ENCODE measurements at places on chromosomes 16 and 17. TPM values are rescaled to one million over a fixed set of nuclear protein-coding genes. Genes with fewer than 3 reads are reported as not detected.

The RNU2-1 gene
- total RNA-seq, result 5,780 TPM

DNA sequence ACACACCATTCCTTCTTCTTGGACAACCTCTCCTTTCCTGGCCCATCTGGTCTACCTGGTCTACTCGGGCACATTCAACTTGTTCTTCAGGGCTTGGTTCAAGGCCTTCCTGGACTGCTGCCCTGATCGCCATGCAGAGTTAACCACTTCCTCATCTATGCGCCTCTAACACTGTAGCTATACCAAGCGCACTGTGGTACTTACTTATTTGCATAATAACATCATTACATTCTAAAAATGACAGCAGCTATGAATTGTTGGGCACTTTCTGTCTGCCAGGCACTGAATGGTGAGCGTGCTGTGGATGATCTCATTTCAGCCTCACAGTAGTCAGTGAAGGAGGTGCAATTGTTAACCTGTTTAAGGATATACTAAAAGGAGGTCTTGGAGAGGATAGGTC, 66.9 kb upstream of the SDK2 start:
- peaks cover 32% of the 10 kb centered on the region for H3K27me3 ChIP-seq
- H3K4me1 ChIP-seq, result peaks cover 13% of the 10 kb centered on the region
- H3K27ac ChIP-seq, result no peak overlapping the region
- DNase-seq, result no peak
- H3K4me3 ChIP-seq, result no peak overlapping the region

GRCh38 chr16:64437706-64438324, 684.0 kb downstream of the CDH11 start:
- H3K36me3 ChIP-seq, result no peaks in the 10 kb centered on the region
- H3K4me1 ChIP-seq, result no peaks in the 10 kb centered on the region
- H3K27ac ChIP-seq, result no peak overlapping the region
- H3K27me3 ChIP-seq, result no peaks in the 10 kb centered on the region
- no peak overlapping the region for H3K4me3 ChIP-seq

The SLC47A2 gene
- not detected for total RNA-seq

The ADAM11 gene
- 0.40 TPM for total RNA-seq

The COG7 gene
- 16.9 TPM for total RNA-seq

- peaks cover 9% of the 10 kb centered on the region for H3K4me1 ChIP-seq
- peaks cover 3% of the 10 kb centered on the region for H3K36me3 ChIP-seq
- no peaks in the 10 kb centered on the region for H3K27me3 ChIP-seq
- peak overlapping the region; percentile 90 for H3K4me3 ChIP-seq
- peak overlapping the region; percentile 97 for H3K27ac ChIP-seq
Observed at GRCh38 chr16:19066988-19067348, 446 bp upstream of the COQ7 start.

The AHSP gene
- not detected for total RNA-seq

GRCh38 chr17:47703191-47703591, 9.2 kb downstream of the TBKBP1 start:
- peaks cover 63% of the 10 kb centered on the region for H3K4me1 ChIP-seq
- H3K4me3 ChIP-seq, result peak overlapping the region; percentile 82
- peak overlapping the region; percentile 92 for H3K27ac ChIP-seq
- DNase-seq, result no peak

The CES1 gene
- 1.9 TPM for total RNA-seq

DNA sequence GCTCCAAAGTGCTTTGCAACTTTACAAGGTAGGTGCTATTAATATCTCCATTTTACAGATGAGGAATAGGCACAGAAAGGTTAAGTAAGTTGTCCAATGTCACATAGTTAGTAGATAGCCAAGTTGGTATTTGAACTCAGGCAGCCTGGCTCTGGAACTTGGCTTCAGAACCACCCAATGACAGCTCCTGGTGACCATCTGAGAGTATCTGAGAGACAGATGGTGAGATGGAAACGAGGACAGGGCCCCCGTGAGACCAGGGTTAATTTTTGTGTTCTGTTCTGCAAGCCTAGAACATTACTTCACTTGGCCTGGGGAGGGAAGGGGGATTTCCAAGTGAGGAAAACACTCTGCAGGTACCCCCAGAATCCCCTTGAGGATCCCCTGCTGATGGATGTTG, 9.8 kb upstream of the TMEM132E start:
- peaks cover 40% of the 10 kb centered on the region for H3K27me3 ChIP-seq
- no peak overlapping the region for H3K27ac ChIP-seq
- no peak for DNase-seq
- H3K36me3 ChIP-seq, result peaks cover 9% of the 10 kb centered on the region
- peaks cover 7% of the 10 kb centered on the region for H3K4me1 ChIP-seq

The TAT gene
- not detected for total RNA-seq

All from T-helper 17 cell (primary cell).